Keratinocyte (primary cell): ENCODE measurements at places on chromosomes 1 and 21. TPM values are rescaled to one million over a fixed set of nuclear protein-coding genes. Genes with fewer than 3 reads are reported as not detected.

DNA sequence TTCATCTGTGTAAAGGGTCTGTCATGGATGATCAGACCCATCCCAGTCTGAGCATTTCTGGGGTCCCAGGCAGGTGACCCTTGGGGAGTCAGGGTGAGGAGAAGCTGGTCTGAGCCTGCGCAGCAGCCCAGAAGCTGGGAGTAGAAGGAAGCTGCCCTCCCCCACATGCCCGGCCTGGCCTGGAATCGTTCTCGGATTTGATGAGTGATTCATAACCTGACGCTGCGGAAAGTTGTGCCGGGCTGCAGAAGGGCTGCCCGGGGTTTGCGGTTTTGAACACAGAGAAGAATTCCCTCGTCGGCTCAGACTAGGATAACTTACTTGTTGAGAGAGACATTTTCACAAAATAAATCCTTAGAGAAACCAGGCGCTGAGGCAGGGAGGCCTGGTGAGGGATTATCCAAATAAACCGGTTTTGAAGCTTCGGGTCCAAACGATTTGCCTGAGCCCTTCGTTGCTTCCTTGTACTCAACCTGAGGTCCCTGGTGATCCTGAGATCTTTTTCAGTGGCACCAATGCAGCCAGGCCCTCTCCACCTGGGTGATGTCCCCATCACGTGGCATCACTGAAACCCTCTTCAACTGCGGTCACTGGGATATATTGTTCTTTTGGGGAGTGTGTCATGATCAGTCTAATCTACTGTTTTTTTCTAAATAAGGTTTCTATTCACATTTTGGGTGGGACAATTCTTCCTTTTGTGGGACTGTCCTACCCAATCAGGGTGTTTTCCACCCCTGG, 29.2 kb downstream of the EPHB2 start:
- DNase-seq, result no peak

Gene ZFYVE9
- 17.1 to 27.7 TPM (median 25.4 TPM) in 3 replicates for polyA plus RNA-seq

Gene RIMS3
- polyA plus RNA-seq, result 1.1 to 2.6 TPM (median 1.7 TPM) in 3 replicates

GRCh38 chr1:229862017-229862774, 204.8 kb upstream of the GALNT2 start:
- DNase-seq, result no peak

Gene DCDC2B
- not detected in 3 replicates for polyA plus RNA-seq

- peak; percentile 40 for DNase-seq
These were observed 237.0 kb downstream of the MRPL39 start for GRCh38 chr21:25370311-25370744.

DNA sequence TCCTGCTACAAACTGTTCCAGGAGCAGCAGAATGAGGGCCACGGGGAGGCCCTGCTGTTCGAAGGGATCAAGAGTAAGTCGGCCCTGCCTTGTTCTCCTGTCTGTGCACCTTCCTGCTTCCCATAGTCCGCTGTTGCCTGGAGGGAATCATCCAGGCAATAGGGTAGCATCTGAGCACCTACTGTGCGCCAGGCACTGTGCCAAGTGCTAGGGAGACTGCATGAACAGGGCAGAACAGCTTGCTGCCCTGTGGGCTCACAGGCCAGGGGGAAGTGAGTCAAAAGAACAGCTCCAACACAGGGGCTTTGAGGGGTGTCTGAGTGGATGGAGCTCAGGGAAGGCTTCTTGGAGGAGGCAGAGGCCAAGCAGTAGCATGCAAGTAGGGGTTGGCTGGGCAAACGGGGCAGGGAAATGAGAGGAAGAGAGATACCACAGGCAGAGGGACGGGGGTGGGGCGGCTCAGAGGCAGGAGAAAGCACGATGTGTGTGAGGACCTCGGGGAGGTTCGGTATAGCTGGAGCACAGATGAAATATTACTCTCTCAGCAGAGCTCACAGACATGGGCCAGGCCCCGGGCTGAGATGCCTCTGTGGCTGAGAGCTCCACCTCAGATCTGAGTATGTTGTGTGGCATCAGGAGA, 15.5 kb upstream of the PADI6 start:
- no peak for DNase-seq

GRCh38 chr1:56060906-56061305, 518.5 kb downstream of the PLPP3 start:
- DNase-seq, result no peak

DNA sequence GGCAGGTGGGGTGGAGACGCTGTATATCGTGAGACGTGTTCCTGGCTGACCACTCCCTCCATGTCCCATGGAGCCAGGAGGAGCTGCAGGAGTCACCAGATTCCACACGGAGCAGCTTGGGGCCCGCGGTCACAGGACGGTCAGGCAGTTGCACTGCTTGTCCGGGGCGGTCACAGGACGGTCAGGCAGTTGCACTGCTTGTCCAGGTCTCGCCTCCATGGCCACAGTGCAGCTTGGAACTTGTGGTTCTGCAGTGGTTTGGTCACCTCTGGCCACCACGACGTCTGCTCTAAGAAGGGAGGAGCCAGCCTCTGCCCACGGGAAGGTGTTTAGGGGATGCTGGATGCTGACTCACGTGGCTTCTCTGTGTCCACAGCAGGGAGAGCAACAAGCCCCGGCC, 33.0 kb downstream of the SLX9 start:
- DNase-seq, result no peak

- DNase-seq, result no peak
These were observed 548.8 kb upstream of the ADAMTS5 start for GRCh38 chr21:27515676-27516075.

- no peak for DNase-seq
These were observed 19.4 kb upstream of the BSDC1 start for GRCh38 chr1:32413507-32414185.

DNA sequence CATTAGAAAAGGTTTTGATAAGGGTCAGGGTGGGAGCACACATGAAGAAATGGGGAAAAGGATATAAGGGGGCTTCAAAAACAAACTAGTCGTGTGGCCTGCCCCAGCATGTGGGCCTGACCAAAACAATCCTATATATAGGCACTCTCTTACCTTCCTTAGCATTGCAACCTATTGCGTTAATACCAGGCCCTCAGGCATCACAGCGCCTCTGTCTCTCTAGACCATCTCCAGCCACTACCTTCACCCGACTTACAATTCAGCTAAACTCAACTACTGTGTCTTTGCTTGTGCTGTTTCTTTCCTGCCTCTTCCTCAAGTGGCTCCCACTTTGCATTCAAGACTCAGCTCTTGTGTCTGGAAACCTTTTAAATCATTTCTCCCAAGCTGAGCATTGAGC, 47.0 kb upstream of the GJA5 start:
- no peak for DNase-seq

- no peak for DNase-seq
These were observed 184.5 kb upstream of the KAZN start for GRCh38 chr1:14413819-14414490.

Gene AQP10
- 0.85 to 1.8 TPM (median 1.2 TPM) in 3 replicates for polyA plus RNA-seq

Gene PPP2R5A
- 12.0 to 26.2 TPM (median 16.8 TPM) in 3 replicates for polyA plus RNA-seq

GRCh38 chr1:94541246-94542087, at the start of gene F3:
F3 (minus strand) TSS chr1:94541759; CDS start chr1:94541636, 123 bp downstream.
- DNase-seq, result no peak

Gene AMY1C
- not detected in 3 replicates for polyA plus RNA-seq

GRCh38 chr1:34771573-34772371, 9.2 kb upstream of the GJB3 start:
- no peak for DNase-seq
